Left renal cortex interstitium (tissue), 4 donors: ENCODE measurements at places on chromosomes 2 and 18. TPM values are rescaled to one million over a fixed set of nuclear protein-coding genes. Genes with fewer than 3 reads are reported as not detected.

DNA sequence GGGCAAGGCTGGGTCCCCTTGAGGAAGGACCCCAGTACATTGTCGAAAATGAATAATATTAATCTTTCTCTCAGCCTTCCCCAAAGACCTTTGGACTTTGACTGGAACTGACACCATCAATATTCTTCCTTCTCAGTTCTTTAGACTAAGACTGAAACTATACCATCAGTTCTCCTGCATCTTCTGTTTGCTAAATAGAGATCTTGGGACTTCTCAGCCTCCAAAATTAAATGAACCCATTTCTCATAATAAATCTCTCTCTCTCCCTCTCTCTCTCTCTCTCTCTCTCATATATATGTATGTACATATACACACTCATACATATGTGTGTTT is 39.7 kb upstream of the VRK2 start:
- no peak for DNase-seq

GRCh38 chr2:219356834-219357233 is 24.3 kb upstream of the RESP18 start:
- DNase-seq = no peak

DNA sequence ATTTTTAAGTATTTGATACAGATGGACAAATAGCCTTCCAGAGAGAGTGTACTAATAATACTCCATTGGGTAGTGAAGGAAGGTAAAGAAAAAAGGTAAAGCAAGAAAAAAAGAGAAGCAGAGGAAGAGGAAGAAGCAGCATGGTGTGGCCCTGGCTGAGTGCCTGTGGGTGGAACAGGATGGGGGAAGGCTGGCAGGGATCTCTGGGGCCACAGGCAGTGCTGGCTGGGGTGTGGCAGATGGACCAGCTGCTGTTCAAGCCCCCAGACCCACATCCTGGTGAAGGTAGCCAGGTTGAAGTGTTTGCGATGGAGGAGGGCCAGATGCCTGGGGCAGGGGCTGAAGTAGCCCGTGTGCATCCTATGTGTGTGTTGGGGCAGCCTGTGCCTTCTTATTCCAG is 79.0 kb downstream of the DYSF start:
- no peak for DNase-seq

- DNase-seq = no peak
Measured at GRCh38 chr2:49687918-49688317, 533.6 kb upstream of the FSHR start.

DNA sequence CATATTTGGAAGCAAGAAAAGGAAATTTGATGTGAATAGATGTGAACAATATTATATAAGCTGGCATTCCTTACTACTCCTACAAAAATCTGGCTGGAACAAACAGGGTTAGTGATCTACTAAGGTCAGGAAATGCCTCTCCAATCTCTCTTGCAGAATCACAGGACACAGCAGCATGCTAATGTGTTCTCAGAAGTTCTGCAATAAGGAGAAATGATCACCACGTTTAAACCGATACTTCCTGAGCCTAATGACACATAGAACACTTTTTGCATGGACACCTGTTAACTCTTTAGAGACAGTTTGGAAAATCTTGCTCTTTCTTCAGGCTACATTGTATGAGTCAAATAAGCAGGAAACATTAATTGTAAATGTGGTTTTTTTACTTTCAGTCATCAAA is 89.6 kb upstream of the MAP3K20 start:
- no peak for DNase-seq

DNA sequence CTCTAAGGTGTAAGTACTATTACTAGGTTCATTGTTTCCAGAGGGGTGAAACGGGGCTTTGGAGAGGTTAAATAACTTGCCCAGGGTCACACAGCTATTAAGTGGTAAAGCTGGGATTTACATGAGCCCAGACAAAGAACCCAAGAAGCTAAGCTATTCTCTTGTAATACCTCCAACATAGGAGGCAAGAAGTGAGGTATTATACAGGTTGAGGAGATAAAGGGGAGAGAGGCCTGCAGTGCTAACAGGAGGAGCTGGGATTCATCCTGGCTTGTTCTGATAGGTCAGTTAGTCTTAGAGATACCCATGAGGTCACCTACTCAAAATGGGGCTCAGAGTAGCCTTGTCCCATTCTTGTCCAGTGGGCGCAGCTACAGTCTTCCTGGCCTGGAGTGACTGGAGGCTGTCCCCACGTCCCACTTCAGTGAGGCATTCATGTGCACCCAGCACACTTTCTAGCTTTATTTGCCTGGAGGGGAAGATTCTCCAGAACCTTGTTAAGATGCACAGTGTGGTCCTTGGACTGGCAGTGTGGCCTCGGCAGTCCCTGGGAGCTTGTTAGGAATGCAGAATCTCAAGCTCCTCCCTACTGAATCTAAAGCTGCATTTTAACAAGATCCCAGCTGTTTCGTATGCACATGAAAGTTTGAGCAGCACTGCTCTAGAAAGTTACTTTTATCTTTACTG is 63.5 kb downstream of the MEIS1 start:
- no peak for DNase-seq

- no peak for DNase-seq
Measured at GRCh38 chr18:12651651-12652050, 6.3 kb downstream of the SPIRE1 start.

GRCh38 chr2:229387866-229388265 is 116.8 kb upstream of the PID1 start:
- no peak for DNase-seq

GRCh38 chr2:205138735-205139134 is 543.6 kb upstream of the NRP2 start:
- DNase-seq = no peak

DNA sequence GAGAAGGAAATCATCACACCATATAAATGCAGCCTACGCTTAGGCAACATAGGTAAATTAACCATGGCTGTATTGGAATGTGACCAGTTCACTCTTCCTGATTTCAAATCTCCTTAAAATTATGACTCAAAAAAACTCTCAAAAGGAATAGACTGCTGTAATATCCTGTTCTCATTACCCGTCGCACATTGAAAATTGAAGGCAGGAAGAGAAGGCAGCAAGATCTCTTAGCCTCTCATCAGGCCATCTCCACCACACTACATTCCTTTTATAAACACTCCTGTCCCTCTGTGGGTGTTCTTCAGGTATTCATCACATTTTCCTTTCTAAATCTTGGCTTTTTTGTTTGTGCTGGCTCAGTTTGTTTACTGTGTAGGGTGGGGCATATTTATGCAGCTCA is 83.2 kb downstream of the PPP1R1C start:
- no peak for DNase-seq

DNA sequence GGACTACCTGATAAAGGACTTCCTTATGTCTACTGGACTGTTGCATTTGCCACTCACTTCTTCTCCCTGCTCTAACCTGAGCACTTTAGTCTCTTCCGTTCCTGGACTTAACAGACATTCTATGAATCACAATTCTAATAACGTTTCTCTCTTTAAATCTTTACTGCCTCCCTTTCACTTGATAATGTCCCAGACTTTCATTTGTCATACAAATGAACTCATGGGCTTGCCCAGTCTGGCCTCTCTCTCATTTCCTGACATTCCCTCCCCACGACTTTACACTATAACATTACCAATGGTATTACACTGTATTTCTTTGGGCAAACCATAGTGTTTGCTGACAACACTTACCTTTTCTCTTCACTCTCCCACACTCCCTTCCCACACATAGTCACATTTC is 540.7 kb upstream of the TMEFF2 start:
- no peak for DNase-seq

- DNase-seq = no peak
Measured at GRCh38 chr2:173346035-173346434, 8.6 kb upstream of the CDCA7 start.

- no peak for DNase-seq
Measured at GRCh38 chr2:112201696-112202430, 53.0 kb downstream of the ZC3H8 start.

DNA sequence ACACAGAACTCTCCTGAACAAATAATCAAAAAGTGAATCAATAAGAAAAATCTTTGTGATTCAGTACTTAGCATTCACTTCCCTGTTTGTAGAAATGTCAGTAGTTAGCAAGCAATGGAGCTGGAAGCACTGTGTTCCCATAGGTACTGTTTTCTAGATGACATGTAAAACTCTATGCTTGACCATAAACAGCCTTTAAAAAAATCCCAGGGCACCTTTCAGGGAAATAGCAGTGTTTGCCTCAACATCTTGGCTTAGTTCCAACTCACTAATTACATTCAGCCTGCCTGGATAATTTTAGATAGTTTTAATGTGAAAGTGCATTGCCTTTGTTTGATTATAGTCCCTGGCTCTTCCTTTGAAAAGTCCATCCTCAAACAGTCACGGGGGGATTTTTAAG is 721.8 kb downstream of the ERBB4 start:
- no peak for DNase-seq

- no peak for DNase-seq
Measured at GRCh38 chr2:226720948-226721347, 78.7 kb downstream of the IRS1 start.

DNA sequence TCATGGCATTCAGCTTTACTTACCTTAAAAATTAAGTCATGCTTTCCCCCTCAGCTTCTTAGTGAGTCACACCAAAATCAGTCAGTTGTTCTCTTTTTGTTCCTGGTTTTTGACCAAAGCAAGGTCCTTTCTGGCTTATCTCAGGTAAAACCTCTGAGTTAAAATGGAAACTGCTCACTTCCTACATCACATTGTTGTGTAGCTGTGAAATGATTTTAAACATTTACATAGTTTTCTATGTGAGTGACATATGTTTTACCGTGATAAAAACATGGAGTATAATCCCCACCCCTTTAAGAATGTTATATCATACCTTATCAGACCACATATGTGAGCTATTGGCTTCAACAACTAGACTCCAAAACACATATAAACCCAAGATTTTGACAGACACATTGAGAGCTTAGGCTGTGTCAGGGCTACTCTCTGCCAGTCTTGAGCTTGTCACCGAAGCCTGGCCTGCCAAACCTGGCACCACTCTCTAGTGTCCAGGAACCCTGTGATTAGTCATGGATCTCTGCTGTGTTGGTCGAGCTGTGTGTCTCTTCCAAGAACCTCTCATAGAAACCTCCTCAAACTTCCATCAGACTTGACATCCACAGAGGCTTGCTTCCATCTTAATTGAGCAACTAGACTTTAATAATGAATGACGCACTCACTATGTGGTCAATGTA is 294.5 kb upstream of the FBXO11 start:
- no peak for DNase-seq

- DNase-seq = no peak
Measured at GRCh38 chr2:151029406-151030157, 232.1 kb downstream of the RBM43 start.

GKN2 gene
- polyA plus RNA-seq = 0.17 TPM

SFT2D3 gene
- not detected for polyA plus RNA-seq

PPP4R1 gene
- 101 TPM for polyA plus RNA-seq

PLB1 gene
- 0.84 TPM for polyA plus RNA-seq

EPG5 gene
- 16.5 TPM for polyA plus RNA-seq

DPYSL5 gene
- polyA plus RNA-seq = 5.0 TPM

IL1RL2 gene
- 0.95 TPM for polyA plus RNA-seq

RPRM gene
- 4.5 TPM for polyA plus RNA-seq

KIAA2012 gene
- 0.21 TPM for polyA plus RNA-seq

ADAM17 gene
- 37.3 TPM for polyA plus RNA-seq

FEV gene
- polyA plus RNA-seq = 0.13 TPM

ANKRD30B gene
- 0.14 TPM for polyA plus RNA-seq

HJURP gene
- polyA plus RNA-seq = 17.3 TPM

TSPYL6 gene
- 0.13 TPM for polyA plus RNA-seq

PLCD4 gene
- polyA plus RNA-seq = 11.3 TPM
